ENCODE measurements at places on chromosomes 11 and 22. TPM values are rescaled to one million over a fixed set of nuclear protein-coding genes. Genes with fewer than 3 reads are reported as not detected.

GRCh38 chr11:62458212-62459002, 39.6 kb downstream of the SCGB1A1 start:
- DNase-seq = no peak

DNA sequence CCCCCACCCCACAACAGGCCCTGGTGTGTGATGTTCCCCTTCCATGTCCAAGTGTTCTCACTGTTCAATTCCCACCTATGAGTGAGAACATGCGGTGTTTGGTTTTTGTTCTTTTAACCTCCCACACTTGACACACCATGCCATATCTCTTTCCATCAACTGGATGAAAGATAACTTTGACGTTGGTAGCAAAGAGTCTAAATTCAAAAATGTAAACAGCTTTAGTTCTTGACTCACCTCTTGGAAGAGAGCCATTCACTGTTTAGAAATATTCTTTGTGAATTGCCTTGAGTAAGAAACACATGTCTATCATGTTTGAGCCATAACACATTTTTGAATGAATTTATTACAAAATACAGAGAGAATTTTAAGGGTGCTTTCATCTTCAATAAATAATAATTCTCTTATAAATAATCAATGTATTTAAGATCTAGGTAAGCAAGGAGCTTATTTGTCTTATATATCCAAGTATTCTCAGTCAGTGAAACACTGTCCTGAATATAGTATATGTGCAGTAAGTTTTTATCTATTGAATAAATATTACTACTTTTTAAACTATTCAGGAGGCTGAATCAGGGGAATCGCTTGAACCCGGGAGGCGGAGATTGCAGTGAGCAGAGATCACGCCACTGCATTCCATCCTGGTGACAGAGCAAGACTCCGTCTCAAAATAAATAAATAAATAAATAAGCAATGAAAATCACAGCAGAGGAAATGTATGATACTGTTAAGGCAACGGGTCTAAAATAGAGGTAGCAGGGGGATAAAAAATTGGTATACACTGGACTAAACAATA, 6.7 kb downstream of the CARD18 start:
- no peak for DNase-seq

- DNase-seq = no peak
Observed at GRCh38 chr11:27864091-27864491, 163.8 kb upstream of the BDNF start.

GRCh38 chr11:132112846-132113245, 742.4 kb downstream of the NTM start:
- no peak for DNase-seq

- DNase-seq = no peak
Observed at GRCh38 chr11:80873310-80873999, 1432.6 kb upstream of the TENM4 start.

DNA sequence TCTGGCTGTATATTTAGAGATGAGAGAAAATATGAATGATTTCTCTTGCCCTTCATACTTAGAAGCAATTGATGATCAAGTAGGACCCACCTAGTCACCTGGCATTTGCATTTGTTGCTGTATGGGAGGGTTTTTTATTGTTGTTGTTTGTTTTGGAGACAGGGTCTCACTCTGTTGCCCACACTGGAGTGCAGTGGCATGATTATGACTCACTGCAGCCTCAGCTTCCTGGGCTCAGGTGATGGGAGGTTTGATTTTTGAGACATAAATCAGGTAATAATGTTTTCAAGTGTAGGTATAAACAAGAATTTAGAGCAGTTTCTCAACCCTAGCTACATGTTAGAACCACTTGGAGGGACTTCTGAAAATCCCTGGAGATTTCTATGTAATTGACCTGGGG, 63.0 kb downstream of the TNRC6B start:
- no peak for DNase-seq

DNA sequence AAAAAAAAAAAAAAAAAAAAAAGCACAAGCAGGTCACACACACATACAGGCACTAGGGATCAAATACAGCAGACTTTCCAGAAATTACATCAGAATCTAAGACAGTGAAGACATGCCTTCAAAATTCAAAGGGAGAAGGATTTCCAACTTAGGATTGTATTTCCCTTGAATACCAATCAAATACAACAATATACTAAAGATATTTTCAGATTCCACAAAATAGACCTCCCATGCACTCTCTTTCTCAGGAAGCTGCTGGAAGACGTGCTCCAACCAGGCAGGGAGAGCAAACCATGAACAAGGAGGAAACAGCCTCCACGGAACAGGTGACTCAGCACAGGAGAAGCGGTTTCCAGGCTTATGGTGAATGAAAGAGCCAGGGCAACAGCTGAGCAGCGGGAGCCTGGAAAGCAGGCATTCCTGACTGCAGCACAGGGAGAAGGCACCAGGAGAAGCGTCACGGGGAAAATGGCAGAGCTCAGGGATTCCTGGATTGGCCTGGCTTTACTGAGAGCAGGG, 32.0 kb downstream of the TMEM184B start:
- DNase-seq = no peak

DNA sequence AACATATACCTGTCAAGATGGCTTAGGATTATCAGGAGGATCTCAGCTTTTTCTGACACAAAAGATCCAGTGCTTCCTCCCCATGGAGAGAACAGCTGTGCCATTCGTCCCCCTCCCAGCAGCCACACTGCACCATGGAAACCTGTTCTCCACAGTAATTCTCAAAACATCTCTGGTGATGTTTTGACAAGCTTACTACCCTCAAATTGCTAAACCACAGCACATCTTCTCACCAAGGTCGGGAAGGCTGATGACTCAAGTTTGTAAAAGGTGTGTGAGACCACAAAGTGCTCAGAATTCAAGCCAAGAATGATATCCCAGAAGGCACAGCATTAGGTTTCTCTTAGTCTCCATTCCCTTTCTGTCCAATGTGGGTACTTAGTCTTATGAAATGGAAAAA, 3.9 kb upstream of the RAB38 start:
- no peak for DNase-seq

SAA2 gene
- total RNA-seq = not detected

PTDSS2 gene
- total RNA-seq = 29.6 TPM

OR52N4 gene
- total RNA-seq = 2.1 TPM

FGF4 gene
- total RNA-seq = not detected

ART5 gene
- total RNA-seq = not detected

PLAAT5 gene
- not detected for total RNA-seq

FJX1 gene
- total RNA-seq = 9.9 TPM

Measured in spleen (tissue), 13 donors.